CD4-positive, CD25-positive, alpha-beta regulatory T cell (primary cell): ENCODE measurements at places on chromosomes 12 and 14.

DNA sequence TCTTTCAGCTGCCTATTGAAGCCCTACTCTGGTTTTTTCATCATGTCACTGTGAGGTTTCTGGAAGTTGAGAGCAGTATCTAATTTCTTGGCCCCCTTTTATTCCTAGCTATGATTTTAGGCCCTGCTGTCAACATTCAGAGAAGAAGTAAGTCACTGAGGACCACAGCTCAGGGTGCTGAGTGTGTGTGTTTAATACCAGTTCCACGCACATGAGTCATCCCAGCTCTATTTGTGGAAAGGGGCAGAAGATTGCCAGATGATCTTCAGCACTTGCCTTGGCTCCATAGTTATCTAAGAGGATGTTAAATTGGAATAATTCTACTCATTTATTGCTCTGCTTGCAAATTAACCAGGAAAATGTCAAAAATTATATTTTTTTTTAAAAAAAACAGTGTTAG is 65.5 kb upstream of the SLC38A4 start:
- no peak for DNase-seq

DNA sequence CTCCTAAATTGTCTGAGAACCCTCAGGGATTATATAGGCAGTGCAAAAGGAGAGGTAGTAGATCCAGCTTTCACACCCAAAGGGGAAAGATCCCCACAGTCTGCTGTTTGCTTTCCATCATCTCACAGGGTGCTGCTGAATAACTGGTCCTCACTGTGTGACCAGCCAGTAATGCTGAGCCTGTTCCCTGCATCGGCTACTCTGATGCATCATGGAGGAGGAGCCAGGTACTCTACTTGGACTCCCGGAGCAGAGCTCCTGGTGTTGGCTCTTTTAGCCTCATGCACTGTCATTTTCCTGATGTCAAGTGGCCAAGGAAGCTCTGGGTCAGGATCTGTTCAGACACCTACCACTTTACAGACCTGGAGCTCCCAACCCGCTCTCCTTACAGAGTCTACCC is 127.4 kb upstream of the ATF1 start:
- no peak for DNase-seq

GRCh38 chr14:48598458-48598857 is 923.1 kb upstream of the MDGA2 start:
- DNase-seq, result no peak

- DNase-seq, result no peak
Observed at GRCh38 chr14:30158299-30158698, 230.7 kb upstream of the PRKD1 start.

- DNase-seq, result peak; percentile 11
Observed at GRCh38 chr12:106954462-106955376, 988 bp upstream of the TMEM263 start.

GRCh38 chr12:3592856-3593625 is 102.0 kb downstream of the PRMT8 start:
- DNase-seq, result no peak

DNA sequence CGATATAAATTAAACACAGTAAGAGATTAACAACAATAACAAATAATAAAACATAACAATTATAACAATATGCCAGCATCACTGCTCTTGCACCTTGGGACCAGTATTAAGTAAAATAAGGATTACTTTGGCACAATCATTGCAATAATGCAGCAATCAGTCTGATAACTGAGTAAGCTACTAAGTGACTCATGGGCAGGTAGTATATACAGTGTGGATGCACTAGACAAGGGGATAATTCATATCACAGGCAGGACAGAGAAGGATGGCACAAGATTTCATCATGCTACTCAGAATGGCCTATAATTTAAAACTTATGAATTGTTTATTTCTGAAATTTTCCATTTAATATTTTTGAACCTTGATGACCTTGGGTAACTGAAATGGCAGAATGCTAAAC is 290.7 kb downstream of the ALG10B start:
- DNase-seq, result no peak

DNA sequence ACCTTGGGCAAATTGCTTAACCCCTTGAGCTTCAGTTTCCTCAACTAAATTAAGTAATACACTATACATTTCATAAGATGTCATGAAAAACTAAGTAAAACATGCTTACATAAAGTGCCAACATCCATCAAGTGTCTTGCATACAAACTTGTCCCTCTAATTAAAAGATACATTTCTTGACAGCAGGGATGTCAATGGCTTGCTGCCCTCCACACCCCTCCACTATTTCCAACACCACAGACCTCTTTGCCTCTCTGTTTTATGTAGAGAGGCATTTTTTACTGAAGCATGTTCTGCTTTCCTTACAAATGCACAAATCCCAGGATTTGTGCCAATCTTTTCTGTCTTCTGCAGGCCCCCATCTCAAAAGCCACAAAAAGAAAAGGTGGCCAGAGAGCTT is 89.0 kb upstream of the HOXC13 start:
- DNase-seq, result no peak

- DNase-seq, result no peak
Observed at GRCh38 chr14:25411781-25412757, 362.1 kb upstream of the STXBP6 start.

DNA sequence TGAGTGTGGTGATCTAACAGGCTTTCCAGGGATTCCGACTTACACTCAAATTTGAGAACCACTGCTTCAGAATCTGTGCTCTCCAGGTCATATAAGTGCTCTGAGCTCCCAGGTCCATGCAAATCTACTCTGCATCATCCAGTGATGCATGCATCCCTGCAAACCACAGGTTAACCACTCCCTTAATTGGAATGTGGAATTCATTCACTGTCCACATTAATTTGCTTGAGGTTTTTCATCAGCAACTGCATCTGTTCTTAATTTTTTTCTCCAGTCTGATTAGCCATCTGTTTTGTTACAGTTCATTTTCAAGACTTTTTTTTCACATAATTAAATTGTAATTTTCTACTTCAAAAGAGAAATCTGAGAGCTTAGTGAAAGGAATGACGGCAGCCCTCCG is 43.4 kb upstream of the RIN3 start:
- DNase-seq, result no peak

GRCh38 chr12:12930633-12931219 is 21.2 kb downstream of the GPRC5D start:
- DNase-seq, result no peak

DNA sequence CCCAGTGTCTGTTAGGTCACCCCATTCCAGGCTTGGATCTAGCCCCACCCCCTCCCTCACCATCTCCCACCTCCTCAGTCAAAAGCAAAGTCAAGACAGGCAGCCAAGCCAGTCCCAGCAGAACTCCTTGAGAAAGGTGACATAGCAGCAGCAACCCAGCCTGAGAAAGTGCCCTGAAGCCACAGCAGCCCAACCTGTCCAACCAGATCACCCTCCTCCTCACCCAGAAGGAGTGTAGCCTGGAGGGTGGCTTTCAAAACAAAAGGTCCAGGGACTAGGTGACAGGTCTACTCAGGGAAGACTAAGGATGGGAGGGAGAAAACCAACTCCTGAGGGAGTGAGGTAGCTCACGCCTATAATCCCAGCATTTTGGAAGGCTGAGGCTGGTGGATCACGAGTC is 5.2 kb downstream of the RAB15 start:
- DNase-seq, result no peak

DNA sequence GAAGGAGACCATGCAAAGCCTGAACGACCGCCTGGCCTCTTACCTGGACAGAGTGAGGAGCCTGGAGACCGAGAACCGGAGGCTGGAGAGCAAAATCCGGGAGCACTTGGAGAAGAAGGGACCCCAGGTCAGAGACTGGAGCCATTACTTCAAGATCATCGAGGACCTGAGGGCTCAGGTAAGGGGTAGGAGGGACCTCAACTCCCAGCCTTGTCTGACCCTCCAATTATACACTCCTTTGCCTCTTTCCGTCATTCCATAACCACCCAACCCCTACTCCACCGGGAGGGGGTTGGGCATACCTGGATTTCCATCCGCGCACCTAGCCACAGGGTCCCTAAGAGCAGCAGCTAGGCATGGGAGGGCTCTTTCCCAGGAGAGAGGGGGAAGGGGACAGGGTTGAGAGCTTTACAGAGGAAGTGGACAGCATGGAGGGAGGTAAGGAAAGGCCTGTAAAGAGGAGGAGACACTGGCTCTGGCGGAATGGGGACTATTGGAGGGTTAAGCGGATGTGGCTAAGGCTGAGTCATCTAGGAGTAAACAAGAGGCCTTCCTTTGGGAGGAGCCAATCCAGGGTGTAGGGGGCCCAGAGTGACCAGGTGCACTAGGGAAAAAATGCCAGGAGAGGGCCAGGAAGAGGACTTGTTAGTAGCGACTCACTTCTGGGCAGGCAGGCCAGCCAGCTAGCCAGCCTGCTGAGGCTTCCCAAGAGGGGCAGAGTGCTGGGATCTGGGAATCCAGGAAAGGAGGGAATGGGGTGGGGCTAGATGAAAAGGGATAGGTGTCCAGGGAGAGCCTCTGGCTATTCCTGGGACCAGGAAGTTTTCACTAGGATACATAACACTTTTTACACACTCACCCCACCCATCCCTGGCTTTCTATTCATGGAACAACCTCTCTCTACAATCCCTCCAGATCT is 754 bp downstream of the KRT18 start:
- no peak for DNase-seq

- DNase-seq, result no peak
Observed at GRCh38 chr14:104928391-104929133, 3.9 kb downstream of the PLD4 start.

- DNase-seq, result no peak
Observed at GRCh38 chr12:46480316-46480715, 107.7 kb upstream of the SLC38A2 start.

DNA sequence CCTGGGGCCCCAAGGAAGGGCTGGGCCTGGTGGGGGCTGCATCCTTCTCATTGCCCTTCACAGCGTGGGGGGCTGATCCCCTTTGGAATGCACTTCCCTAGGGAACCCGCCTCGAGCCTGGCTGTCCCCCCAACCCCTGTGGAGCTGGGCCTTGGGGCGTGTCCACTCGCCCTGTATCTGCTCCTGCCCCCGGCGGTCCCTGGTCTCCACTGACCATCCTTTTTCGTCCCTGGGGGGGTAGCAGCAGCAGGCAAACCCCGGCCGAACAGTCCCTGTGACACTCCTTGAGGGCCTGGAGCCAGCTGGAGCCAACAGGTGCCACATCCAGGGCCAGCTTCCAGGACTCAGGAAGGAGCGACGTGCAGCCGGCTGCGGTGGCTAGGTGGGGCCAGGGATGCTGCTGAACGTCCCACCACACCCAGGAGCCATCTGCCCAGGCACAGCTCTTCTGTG is 9.4 kb upstream of the GPR132 start:
- DNase-seq, result no peak

- peak; percentile 13 for DNase-seq
Observed at GRCh38 chr14:89013098-89013504, 188.7 kb downstream of the TTC8 start.

DNA sequence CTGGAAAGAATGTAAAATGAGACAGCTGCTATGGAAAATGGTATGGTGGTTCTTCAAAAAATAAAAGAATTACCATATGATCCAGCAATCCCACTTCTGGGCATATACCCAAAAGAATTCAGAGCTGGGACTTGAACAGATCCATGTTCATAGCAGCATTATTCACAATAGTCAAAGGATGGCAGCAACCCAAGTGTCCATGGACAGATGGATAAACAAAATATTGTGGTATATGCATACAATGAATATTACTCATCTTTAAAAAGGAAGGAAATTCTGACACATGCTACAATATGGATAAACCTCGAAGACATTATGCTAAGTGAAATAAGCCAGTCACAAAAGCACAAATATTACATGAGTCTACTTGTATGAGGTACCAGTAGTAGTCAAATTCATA is 9.1 kb downstream of the RAB2B start:
- no peak for DNase-seq

DNA sequence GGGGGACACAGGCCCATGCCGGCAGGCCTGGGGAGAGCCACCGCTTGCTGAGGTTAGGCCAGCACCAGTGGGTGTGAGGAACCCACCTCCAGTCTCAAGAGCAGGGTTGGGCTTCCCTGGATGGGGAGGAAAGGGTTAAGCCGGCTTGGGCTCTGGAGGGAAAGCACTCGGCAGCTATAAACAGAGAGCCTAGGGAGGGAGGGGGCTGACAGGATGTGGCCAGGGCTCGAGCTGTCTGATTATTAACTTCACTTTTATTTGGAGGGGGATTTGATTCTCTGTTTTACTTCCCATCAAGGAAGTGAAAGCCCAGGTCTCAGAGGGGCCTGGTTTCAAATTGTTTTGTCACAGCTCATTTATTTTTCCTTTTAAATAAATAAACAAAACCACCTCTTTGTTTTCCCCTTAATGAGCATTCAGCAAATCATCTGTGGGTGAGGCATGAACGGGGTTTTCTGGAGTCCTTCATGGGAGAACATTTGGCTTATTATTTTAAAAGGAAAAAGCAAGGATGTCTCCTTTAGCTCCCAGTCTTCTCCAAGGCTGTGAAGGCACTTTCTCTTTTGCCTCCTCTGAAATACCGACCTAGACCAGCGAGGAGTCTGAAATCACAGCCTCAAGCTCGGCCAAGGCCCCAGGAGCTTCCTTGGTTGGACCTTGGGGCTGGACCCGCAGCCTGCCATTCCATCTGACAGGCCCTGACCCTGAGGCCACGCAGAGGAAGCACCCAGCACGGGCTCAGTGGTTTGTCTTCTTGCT is 21.9 kb upstream of the ZFP36L1 start:
- no peak for DNase-seq

DNA sequence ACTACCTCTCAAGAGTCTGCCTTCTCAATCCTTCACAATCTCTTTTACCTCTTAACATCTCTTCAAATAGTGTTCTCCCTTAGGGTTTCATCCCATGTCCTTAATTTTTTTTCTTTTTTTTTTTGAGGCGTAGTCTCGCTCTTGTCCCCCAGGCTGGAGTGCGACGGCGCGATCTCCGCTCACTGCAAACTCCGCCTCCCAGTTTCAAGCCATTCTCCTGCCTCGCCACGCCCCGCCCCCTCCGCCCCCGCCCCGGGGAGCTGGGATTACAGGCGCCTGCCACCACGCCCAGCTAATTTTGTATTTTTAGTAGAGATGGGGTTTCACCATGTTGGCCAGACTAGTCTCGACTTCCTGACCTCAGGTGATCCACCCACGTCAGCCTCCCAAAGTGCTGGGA is 7.0 kb upstream of the BCAT1 start:
- DNase-seq, result no peak

DNA sequence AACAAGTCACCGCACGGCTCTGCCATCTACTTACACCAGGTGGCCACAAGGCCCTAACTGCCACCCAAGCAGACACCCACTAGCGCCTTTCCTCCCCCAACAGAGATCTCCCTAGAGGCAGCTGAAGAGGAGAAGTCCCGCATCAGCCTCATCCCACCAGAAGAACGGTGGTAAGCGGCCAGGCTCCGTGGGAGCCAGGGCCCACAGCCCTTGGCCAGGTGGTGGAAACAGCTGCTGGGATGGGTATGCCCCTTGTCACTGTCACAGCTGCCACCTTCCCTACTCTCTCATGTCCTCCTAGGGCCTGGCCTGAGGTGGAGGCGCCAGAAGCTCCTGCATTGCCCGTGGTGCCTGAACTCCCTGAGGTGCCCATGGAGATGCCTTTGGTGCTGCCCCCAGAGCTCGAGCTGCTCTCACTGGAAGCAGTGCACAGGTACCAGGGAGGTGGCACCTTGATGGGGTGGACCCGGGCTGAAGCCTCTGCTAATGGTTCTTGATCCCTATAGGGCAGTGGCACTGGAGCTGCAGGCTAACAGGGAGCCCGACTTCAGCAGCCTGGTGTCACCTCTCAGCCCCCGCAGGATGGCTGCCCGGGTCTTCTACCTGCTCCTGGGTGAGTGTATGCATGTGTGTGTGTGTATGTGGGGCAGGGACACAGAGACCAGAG is 7.5 kb downstream of the REC8 start:
- no peak for DNase-seq

- no peak for DNase-seq
Observed at GRCh38 chr12:9243999-9244649, 35.9 kb upstream of the PZP start.
